Liver (tissue), 10 donors: ENCODE measurements at places on chromosomes 11 and 22. TPM values are rescaled to one million over a fixed set of nuclear protein-coding genes. Genes with fewer than 3 reads are reported as not detected.

- no peak for DNase-seq
These were observed 123.6 kb downstream of the CCDC34 start for GRCh38 chr11:27239305-27239942.

DNA sequence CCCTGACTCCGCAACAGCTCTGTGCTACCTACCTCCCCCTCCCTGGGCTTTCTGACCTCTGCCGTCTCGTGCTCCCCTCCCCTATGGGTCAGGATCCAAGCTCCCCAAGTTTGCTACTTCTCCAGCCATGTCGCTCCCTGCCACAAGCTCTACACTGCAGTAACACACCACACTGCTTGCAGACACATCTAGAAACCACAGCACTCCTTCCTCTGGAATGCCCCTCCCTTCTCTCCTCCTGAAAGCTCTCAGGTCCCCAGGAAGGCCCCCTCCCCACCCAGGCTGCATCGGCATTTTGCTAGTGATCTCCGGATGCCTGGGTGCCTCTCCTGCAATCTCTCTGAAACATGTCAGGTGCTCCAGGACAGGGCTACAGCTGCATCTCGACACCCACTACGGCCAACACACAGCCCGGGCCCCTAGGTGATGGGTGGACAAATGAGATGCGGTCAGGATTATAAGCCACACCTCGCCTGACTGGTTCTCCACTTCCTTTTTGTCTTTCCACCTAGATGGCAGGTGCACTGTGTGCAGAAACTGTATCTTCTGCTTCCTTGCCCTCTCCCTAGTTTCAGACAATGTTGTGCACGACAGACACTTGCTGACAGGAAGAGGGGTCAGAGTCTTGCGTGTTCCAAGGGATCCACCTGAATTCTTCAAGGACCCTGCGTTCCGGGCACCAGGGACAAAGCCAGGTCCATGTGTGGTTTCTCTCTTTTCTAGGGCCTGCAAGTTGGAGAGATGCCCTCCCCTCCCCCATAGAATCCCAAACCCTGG lies 22.9 kb downstream of the RPUSD4 start:
- no peak for DNase-seq

DNA sequence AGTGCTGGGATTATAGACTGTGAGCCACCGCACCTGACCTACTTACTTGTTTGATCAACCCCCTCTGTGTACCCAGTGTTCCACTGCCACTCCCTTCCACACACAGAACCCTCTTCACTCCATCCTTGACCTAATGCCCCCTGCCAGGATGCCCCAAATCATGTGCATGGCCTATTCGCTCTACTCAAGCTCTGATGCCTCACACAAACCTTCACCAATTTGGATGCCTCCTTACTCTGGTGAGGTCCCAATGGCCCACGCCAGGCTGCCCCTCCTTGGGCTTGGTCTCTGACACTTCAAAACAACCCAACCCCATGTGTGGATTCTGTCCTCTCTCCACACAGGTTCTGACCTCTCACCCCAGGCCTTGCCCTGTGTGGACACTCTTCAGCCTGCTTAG lies 9.4 kb upstream of the PSMC3 start:
- DNase-seq: no peak

DNA sequence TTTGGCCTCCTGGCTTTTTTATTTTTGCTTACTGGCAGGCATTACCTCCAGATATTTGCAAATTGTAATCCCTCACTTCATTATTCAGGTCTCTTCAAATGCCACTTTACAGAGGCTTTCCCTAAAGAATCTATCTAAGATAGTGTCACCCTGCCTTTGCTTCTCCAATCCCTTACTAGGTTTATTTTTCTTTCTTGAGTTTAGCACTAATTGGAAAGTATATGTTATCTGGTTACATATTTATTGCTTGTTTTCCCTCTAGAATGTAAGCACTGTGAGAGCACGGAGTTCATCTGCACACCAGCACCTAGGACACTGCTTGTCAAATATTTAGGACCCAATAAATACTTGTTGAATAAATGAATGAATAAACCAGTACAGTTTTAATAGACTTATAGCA lies 3.5 kb downstream of the KIF18A start:
- DNase-seq: no peak

- DNase-seq: no peak
These were observed 4.2 kb upstream of the FAM118A start for GRCh38 chr22:45305456-45306075.

GRCh38 chr11:34997952-34998528 lies 81.6 kb downstream of the PDHX start:
- no peak for DNase-seq

GRCh38 chr11:57336111-57336666 lies 497 bp upstream of the SSRP1 start:
- DNase-seq: no peak

- DNase-seq: no peak
These were observed 204.2 kb downstream of the AASDHPPT start for GRCh38 chr11:106281455-106282173.

- no peak for DNase-seq
These were observed 316.8 kb downstream of the CASP12 start for GRCh38 chr11:104581246-104581980.

USP2 gene
- total RNA-seq: 0.65 TPM

GLB1L2 gene
- 0.50 TPM for total RNA-seq

PPP6R3 gene
- total RNA-seq: 84.6 TPM

TANGO2 gene
- 153 TPM for total RNA-seq

FIBIN gene
- total RNA-seq: 2.3 TPM
